SJCRH30 (cell line): ENCODE measurements at places on chromosomes 1 and 21. TPM values are rescaled to one million over a fixed set of nuclear protein-coding genes. Genes with fewer than 3 reads are reported as not detected.

CFHR3 gene
- total RNA-seq, result 0.77 and 0.99 TPM in 2 replicates

DNA sequence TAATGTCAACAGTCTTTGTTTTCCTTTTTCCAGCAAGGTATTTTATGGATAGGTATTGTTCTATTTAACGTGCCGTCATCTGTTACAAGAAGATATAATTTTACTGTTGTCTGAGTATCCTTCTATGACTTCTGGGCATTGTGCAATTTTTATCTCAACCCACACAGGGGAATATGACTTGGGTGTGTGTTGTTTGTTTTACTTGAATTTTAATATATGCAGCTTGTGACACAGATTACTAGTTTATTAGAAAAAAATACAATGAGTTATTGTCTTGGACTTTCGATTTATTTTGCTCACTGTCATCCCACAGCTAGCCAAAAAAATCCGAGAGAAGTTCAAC lies 111.9 kb downstream of the CACHD1 start:
- H3K4me3 ChIP-seq, result no peak overlapping the region
- no peaks in the 10 kb centered on the region for H3K36me3 ChIP-seq
- no peaks in the 10 kb centered on the region for H3K4me1 ChIP-seq
- DNase-seq, result no peak
- no peak overlapping the region for H3K27ac ChIP-seq

GRCh38 chr1:83964153-83964552 lies 34.8 kb downstream of the TTLL7 start:
- no peaks in the 10 kb centered on the region for H3K27me3 ChIP-seq
- DNase-seq, result no peak
- no peak overlapping the region for H3K4me3 ChIP-seq
- H3K4me1 ChIP-seq, result peaks cover 26% of the 10 kb centered on the region

PPIH gene
- 104 TPM in 2 replicates for total RNA-seq

C4BPB gene
- total RNA-seq, result not detected in 2 replicates

CCSAP gene
- 33.5 and 39.0 TPM in 2 replicates for total RNA-seq

GOLT1A gene
- total RNA-seq, result not detected in 2 replicates

LCK gene
- 0.43 TPM in 1 of 2 replicates, not detected in the other for total RNA-seq

DNA sequence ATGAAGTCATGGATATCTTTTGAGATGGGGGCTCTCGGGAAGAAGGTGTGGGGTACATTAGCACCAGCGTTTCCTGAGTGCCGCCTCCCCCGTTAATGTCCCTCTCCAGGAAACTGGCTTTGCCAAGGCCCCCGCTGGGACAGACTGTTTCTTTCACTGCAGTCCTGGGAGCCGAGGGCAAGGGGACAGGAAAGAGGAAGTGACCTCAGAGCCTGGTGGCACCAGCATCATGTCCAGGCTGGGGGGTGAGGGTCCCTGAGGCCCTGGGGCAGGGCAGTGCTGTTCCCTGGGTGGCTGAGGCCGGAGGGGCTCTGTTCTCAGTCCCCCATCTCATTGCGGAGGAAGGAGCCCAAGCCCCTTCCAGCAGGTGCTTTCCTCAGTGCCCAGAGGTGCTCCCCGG lies 5.8 kb downstream of the PFKL start:
- H3K4me3 ChIP-seq, result no peak overlapping the region
- H3K4me1 ChIP-seq, result no peaks in the 10 kb centered on the region
- no peak overlapping the region for H3K27ac ChIP-seq
- no peaks in the 10 kb centered on the region for H3K27me3 ChIP-seq
- no peak for DNase-seq
- H3K36me3 ChIP-seq, result no peaks in the 10 kb centered on the region

STYXL2 gene
- total RNA-seq, result 6.8 and 7.1 TPM in 2 replicates

ERO1B gene
- total RNA-seq, result 2.3 and 3.6 TPM in 2 replicates

DNA sequence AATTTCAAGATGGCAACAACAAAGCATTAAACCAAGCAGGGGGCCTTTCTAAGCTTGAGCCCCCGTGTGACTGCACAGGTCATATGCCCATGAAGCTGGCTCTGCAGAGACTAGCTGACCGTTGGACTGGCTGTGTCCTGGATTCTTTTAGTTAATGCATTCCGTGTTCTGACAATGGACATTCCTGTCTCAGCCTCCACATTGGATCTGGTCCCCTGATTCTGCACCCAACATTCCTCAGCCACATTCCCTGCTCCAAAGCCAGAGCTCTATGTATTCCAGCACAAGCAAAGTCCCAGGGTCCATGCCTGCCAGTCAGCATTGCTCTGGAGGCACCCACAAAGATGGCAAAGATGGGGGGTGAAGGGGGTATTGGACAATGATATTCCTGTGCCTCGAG lies 5.1 kb upstream of the NAV1 start:
- no peak overlapping the region for H3K27ac ChIP-seq
- no peak for DNase-seq
- H3K4me1 ChIP-seq, result peaks cover 45% of the 10 kb centered on the region

PLEKHA6 gene
- total RNA-seq, result 1.2 and 1.5 TPM in 2 replicates

KRTAP15-1 gene
- not detected in 2 replicates for total RNA-seq

IL20 gene
- not detected in 2 replicates for total RNA-seq

SH2D1B gene
- total RNA-seq, result 0.08 TPM in 1 of 2 replicates, not detected in the other

DNA sequence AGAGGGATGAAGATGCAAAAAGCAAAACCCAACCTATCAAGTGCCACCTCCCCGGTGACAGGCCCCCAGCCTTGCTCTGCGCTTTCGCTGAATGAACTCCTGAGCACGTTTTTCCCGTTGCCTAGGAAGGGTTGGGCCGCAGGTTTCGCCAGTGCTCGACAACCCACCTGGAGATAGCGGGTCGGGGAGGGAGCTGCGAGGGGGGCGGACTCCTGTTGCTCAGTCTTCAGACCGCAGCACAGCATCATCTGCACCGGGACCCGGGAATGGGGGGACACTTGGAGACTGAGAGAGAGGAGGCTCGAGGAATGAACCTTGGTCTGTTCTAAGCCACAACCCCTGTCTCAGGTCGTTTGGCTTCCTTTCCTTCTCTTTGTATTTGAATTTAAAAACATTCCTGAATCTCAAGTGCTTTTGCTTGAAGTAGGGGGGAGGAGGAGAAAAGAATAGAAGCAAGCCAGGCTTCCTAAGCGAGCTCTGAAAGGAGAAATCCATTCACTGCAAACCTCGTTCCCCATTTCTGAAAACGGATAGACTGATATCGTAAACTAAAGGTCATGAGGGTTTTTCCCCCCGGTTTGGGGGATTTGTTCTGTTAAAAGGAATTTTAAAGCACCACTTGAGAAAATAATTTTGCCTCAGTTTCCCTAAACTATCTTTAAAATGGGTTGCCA lies 1.2 kb downstream of the AK5 start:
- no peak overlapping the region; the same call in 1 of the 2 replicates for H3K27ac ChIP-seq
- H3K4me3 ChIP-seq, result peak overlapping the region; percentile 77
- no peaks in the 10 kb centered on the region for H3K36me3 ChIP-seq
- H3K4me1 ChIP-seq, result no peaks in the 10 kb centered on the region
- no peak for DNase-seq

DNA sequence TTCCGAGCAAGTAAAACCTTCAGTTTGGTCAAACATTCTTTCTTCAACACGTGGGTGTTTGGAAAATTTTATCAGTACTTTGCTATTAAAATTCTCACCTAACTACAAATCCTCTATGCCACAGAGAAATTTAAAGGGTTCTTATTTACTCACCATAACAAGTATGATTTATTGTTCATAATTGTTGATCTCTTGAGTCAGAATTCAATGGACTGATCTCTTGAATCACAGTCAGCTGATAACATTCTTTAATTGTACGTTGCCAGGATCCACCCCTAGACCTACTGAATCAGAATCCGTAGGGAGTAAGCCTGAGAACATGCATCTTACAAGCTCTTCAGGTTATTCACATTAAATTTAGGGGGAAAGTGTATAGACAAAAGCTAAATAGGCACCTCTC lies 51.2 kb downstream of the DIPK1A start:
- no peak overlapping the region for H3K4me3 ChIP-seq
- H3K27me3 ChIP-seq, result no peaks in the 10 kb centered on the region
- peaks cover 5% of the 10 kb centered on the region for H3K4me1 ChIP-seq
- no peak for DNase-seq
- H3K36me3 ChIP-seq, result no peaks in the 10 kb centered on the region

DNA sequence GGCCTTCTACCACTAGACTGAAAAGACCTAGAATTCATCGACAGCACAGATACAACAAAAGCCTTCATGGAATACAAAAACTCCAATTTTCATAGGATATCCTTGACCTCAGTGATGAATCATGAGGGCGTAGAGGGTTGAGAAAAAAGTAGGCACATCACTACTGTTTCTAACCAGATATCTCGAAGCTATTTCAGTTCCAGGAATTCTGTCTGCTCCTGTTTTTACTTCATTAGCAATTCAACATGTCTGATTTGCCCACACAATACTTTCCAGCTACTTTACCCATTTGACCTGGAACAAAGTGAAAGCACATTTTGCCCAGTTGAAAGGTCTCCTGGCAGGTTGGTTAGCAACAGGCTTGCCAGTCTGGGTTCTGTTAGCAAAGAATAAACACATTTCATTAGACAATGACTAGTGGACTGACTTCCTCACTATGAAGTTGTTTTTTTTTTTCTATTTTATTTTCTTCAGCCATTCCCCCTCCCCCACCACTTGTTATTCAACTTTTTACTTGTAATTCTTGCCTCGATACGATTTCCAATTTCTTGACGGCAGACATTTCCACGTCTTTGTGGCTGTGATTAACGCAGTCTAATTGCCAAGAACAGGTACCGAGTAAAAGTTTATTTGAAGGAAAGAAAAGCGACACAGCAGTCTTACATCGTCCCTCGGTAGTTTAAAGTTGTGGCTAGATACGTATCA lies 4.0 kb upstream of the ZBTB18 start:
- H3K27me3 ChIP-seq, result no peaks in the 10 kb centered on the region
- H3K4me1 ChIP-seq, result no peaks in the 10 kb centered on the region
- H3K36me3 ChIP-seq, result no peaks in the 10 kb centered on the region; the same call in 1 of the 2 replicates
- peak overlapping the region; percentile 93 for H3K27ac ChIP-seq
- DNase-seq, result no peak

CELA2B gene
- 18.3 and 24.2 TPM in 2 replicates for total RNA-seq

GRCh38 chr1:212214325-212214724 lies 70.9 kb upstream of the PPP2R5A start:
- H3K27me3 ChIP-seq, result no peaks in the 10 kb centered on the region
- no peaks in the 10 kb centered on the region for H3K36me3 ChIP-seq
- DNase-seq, result no peak
- H3K4me3 ChIP-seq, result no peak overlapping the region
- no peak overlapping the region for H3K27ac ChIP-seq
- peaks cover 15% of the 10 kb centered on the region for H3K4me1 ChIP-seq

GRCh38 chr1:234997201-234997895 lies 131.3 kb downstream of the TOMM20 start:
- peaks cover 31% of the 10 kb centered on the region for H3K4me1 ChIP-seq
- peak; percentile 94 for DNase-seq

CD1E gene
- 0.10 and 0.34 TPM in 2 replicates for total RNA-seq

GRCh38 chr1:207968521-207969009 lies 57.6 kb upstream of the CD34 start:
- H3K36me3 ChIP-seq, result no peaks in the 10 kb centered on the region
- no peak for DNase-seq
- H3K4me1 ChIP-seq, result peaks cover 15% of the 10 kb centered on the region; the same call in 1 of the 2 replicates
- H3K4me3 ChIP-seq, result no peak overlapping the region
- H3K27ac ChIP-seq, result no peak overlapping the region

TGFB2 gene
- 22.1 and 24.4 TPM in 2 replicates for total RNA-seq

DNA sequence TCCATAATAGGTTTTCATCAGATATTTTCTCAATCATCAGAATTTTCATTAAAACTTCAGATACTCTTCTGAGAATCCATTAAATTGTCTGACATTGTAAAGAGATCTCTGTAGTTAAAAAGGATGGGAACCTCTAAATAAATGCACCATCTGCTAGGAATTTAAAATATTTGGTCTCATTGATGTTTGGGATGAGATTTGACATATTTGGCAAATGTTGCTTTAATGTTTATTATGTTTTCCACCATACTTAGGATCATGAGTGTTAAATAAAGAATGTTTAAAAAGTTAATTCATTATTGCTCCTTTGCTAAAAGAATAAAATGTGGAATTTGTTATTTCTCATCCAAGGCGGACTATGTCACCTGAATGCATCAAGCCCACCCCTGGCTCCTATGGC lies 85.5 kb upstream of the VANGL1 start:
- no peaks in the 10 kb centered on the region for H3K27me3 ChIP-seq
- no peaks in the 10 kb centered on the region for H3K36me3 ChIP-seq
- DNase-seq, result no peak
- H3K4me1 ChIP-seq, result peaks cover 22% of the 10 kb centered on the region

DNA sequence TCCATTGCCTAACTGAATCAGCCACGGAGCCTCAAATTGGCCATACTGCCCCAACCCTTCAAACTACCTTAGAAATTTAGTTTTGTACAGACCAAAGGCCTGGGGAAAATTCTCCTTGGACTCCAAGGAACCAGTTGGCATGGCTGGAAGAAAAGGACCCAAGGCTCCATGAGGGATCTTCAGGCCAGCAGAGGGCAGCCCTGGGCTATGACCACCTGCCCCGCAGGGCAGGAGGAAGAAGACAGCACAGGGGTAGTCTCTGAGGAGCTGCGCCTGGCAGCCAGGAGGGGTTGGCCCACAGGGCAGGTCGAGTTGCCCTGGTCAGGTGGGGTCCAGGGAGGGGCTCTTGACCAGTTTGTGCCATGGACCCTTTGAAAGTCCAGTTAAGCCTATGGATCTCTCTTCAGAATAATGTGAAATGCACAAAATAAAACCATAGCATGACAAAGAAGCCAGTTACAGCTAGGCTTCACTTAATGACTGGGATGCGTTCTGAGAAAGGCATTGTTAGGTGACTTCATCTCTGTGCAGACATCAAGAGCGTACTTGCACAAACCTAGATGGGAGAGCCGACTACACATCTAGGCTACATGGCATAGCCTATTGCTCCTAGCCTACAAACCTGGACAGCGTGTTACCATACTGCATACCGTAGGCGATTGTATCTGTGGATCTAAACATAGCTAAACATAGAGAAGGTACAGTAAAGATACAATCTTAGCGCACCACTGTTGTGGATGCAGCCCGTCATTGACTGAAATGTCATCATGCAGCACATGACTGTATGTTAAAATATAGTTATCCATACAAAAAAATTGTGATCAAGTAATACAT lies 26.1 kb downstream of the CACNA1S start:
- no peak overlapping the region for H3K27ac ChIP-seq
- peak; percentile 86 for DNase-seq
- peaks cover 21% of the 10 kb centered on the region for H3K4me1 ChIP-seq
- H3K36me3 ChIP-seq, result no peaks in the 10 kb centered on the region
- no peak overlapping the region for H3K4me3 ChIP-seq
- H3K27me3 ChIP-seq, result no peaks in the 10 kb centered on the region

GRCh38 chr21:15005391-15005790 lies 59.4 kb downstream of the NRIP1 start:
- no peaks in the 10 kb centered on the region for H3K27me3 ChIP-seq
- no peak overlapping the region for H3K27ac ChIP-seq
- no peak for DNase-seq

DNA sequence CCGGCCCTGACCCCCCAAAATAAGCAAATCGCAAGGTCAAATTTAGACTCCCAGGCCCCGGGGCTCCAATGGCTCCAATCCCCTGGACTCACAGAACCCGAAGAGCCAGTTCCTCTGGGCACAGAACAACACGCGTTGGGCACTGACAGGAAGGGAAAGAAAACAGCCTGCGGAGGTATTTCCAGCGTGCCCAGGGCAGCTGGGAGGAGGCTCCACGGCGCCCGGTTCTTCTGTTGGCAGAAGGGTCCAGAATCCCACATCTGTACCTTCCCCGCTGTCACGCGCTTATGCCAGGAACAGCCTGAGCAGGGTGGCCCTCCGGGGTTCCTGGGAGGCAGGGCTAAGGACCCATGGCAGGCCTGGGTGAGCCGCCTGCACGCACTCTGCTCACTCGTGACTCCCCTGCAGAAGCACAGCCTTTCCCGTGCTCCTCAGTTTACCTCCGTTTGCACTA lies 85.5 kb downstream of the RIPK4 start:
- H3K36me3 ChIP-seq, result no peaks in the 10 kb centered on the region
- no peak overlapping the region for H3K4me3 ChIP-seq
- H3K27ac ChIP-seq, result no peak overlapping the region
- no peak for DNase-seq
- peaks cover 19% of the 10 kb centered on the region for H3K4me1 ChIP-seq

SPRR2B gene
- not detected in 2 replicates for total RNA-seq

PPFIA4 gene
- total RNA-seq, result 13.9 and 21.5 TPM in 2 replicates
